ENCODE measurements at places on chromosomes 7 and 10.

DNA sequence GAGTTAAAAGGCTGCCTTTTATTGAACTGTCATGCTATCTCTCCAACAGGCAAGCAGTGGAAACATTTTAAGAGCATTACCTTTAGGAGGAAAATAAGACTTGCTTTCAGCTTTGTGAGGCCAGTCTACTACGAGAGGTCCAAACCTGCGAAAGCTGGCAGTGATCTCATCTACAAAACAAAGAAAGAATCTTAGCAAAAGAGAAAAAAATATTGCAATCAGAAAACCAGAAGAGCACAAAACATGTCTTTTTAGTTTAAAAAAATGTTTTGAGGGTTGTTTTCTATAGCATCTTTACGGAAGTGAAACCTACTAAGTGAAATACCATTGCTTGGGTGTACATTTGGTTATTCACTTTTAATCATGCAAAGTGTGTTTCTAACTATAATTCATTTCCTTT, 147.9 kb downstream of the CPEB3 start:
- H3K4me3 ChIP-seq, result no peak overlapping the region
- no peak overlapping the region for H3K27ac ChIP-seq
- H3K4me1 ChIP-seq, result no peaks in the 10 kb centered on the region
- no peak for DNase-seq

GRCh38 chr10:131819241-131820072, 81.4 kb upstream of the PPP2R2D start:
- no peak overlapping the region for H3K4me3 ChIP-seq
- H3K36me3 ChIP-seq, result no peaks in the 10 kb centered on the region
- no peaks in the 10 kb centered on the region for H3K4me1 ChIP-seq
- no peak overlapping the region for H3K27ac ChIP-seq
- H3K27me3 ChIP-seq, result no peaks in the 10 kb centered on the region

DNA sequence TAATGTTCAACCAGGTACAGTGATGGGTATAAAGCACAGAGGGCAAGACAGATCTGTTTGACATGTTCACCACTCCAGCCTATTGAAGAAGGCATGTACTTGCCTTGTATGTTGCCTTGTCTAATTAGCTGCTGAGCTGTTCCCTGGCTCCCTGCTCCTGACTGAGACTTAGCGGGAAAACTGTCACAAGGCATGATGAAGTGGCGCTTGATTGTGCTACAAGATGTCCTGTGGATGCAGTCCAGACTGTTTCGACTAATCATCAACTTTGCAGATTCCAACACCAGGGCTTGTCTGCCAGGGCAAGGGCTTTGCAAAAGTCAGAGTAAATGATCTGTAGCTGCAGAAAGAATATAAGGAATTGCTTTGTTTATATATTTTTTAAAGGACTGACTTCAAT, 136.2 kb upstream of the NRBF2 start:
- no peak for DNase-seq
- H3K36me3 ChIP-seq, result no peaks in the 10 kb centered on the region
- no peaks in the 10 kb centered on the region for H3K27me3 ChIP-seq
- no peak overlapping the region for H3K4me3 ChIP-seq

DNA sequence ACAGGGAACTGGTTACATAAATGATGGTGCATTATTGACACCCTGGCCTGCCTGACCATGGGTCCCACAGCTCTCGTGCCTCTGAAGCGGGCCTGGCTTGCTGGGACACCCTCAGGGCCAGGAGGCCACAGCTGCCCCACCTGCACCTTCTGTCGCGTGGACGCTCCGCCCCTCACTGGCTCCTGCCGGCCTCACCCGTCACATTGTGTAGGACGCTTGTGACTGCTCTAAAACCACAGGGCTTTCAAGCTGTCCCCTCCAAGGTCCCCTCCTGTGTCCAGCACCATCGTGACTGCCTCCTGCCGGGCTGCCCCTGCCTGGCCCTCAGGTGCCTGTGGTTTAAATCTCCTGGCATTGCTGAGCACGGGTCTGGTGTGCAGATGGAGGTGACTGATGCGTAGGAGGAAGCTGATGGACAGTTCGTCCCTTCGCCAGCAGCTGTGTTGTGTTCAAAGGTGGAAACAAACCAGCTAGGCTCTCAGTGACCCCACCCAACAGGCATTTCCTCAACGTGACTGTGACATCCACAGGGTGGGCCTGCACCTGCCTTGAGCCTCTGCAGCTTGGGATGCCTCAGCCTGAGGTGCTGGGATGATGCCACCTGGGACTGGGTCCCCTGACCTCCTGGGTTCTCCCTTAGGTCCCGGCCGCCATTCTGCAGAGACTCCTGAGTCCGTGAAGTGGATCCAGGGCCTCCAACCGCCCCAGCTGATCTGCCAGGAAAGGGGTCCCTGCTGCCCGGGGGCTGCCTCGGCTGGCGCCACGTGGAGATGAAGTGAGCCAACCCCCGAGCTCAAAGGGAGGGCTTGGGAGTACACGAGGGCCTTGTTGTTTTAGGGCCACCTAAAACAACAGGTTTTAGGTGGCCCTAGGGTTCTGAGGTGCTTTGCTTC, 148.5 kb downstream of the WDR37 start:
- H3K36me3 ChIP-seq, result no peaks in the 10 kb centered on the region
- peaks cover 18% of the 10 kb centered on the region for H3K27me3 ChIP-seq
- no peak overlapping the region for H3K27ac ChIP-seq
- H3K4me3 ChIP-seq, result no peak overlapping the region
- DNase-seq, result no peak

- no peak overlapping the region for H3K4me3 ChIP-seq
- no peak for DNase-seq
- H3K27ac ChIP-seq, result no peak overlapping the region
Measured at GRCh38 chr7:24576171-24577025, 3.1 kb downstream of the PALS2 start.

DNA sequence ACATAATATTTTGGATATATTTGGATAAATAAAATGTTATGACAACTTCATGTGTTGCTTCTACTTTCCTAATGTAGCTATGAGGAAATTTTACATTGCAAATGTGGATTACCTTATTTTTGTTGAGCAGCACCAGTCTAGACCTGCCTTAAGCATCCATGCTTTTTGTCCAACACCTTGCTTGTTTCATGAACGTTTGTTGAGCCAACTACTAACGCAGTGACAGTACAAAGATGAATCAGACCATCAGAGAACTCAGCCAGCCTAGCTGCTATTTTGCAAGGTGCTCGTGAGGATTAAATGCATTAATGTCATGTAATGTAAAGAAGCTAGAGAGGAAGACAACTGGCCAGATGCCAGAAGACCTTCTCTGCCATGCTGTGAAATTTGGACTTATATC, 1.1 kb upstream of the ZC3HAV1L start:
- H3K36me3 ChIP-seq, result peaks cover 18% of the 10 kb centered on the region
- DNase-seq, result no peak
- H3K27ac ChIP-seq, result no peak overlapping the region
- H3K4me3 ChIP-seq, result peak overlapping the region; percentile 28
- H3K4me1 ChIP-seq, result peaks cover 46% of the 10 kb centered on the region
- H3K27me3 ChIP-seq, result peaks cover 27% of the 10 kb centered on the region

DNA sequence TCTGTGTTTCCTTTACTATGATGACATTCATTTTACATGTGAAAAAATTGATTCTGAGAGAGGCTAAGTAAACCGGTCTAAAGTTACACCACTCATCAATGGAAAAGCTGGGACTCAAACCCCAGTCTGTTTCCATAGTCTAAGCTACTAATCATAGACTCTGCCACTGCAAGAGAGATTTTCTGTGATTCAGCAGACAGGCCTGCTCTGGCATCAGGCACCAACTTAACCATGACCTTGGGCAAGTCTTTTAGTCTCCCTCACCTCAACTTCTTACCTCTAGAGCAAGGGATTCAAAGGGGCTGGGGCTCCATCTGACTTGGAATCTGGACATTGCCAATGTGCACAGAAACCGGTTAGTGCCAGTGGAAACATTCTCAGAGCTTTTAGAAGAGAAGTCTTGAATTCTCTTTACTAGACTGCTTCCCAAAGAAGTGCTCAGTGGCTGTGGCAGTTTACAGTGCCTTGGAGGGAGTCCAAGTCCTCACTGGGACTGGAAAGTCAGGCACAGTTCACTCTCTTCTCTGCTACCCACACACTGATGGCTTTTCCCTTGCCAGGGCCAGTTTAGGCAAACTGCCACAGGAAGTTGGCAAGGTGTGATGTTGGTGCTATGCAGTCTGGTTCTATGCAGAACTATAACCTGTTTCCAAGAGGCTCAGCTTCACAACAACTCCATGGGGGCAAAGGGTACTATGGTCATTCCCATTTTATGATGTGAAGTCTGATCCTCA, 4.5 kb upstream of the BLNK start:
- H3K4me1 ChIP-seq, result no peaks in the 10 kb centered on the region
- DNase-seq, result no peak
- H3K36me3 ChIP-seq, result no peaks in the 10 kb centered on the region
- H3K27ac ChIP-seq, result no peak overlapping the region
- H3K4me3 ChIP-seq, result no peak overlapping the region
- peaks cover 10% of the 10 kb centered on the region for H3K27me3 ChIP-seq

Data from activated naive CD4-positive, alpha-beta T cell treated with anti-CD3 and anti-CD28 coated beads, Interleukin-2, amount 10 ng/mL, durations not matched to agents 7 days and 5 days (primary cell).